Glutamatergic neuron (in vitro differentiated cells): ENCODE measurements at places on chromosomes 7 and 10. TPM values are rescaled to one million over a fixed set of nuclear protein-coding genes. Genes with fewer than 3 reads are reported as not detected.

DNA sequence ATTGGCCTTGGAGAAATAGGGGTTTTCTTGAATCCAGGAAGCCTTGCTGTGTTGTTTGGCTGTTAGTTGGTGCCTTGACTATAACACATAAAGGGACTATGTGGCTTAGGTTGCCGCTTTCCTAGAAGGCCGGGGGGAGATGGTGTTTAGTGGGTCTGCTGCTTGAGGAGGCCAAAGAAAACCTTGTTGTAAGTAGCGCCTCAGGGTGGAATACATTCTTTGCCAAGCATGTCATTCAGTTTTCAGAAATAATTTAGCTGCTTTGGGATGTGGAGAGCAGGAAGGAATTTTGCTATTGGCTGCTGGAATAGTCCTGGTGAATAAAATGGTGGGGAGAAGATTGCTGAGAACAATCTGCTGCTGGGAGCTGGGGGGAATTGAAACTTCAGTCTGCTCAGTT, 132.9 kb upstream of the WNT16 start:
- H3K4me1 ChIP-seq, result no peaks in the 10 kb centered on the region
- H3K27ac ChIP-seq, result no peak overlapping the region
- no peaks in the 10 kb centered on the region for H3K36me3 ChIP-seq

DNA sequence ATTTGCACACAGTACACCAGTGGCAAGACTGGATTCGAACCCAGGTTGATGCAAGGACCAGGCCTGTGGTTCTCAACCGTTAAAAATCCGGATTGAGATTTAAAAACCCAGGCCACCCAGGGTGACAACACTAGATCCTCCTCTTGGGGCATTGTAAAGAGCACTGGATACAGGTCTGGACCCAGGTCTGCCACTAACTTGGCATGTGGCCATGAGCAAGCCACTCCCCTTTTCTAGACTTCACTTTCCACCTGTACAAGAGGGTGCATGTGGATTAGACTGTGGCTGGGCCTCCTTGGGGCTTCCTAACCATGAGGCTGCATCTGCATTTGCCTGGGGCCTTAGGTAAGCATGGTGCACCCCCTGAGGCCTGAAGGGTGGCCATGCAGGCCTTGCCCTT, 21.7 kb upstream of the SLC29A3 start:
- peaks cover 18% of the 10 kb centered on the region for H3K27me3 ChIP-seq
- peaks cover 5% of the 10 kb centered on the region for H3K36me3 ChIP-seq
- H3K4me3 ChIP-seq, result no peak overlapping the region
- no peak for DNase-seq
- H3K4me1 ChIP-seq, result peaks cover 24% of the 10 kb centered on the region

- no peak overlapping the region for H3K27ac ChIP-seq
Measured at GRCh38 chr7:38565289-38565688, 65.9 kb downstream of the AMPH start.

DNA sequence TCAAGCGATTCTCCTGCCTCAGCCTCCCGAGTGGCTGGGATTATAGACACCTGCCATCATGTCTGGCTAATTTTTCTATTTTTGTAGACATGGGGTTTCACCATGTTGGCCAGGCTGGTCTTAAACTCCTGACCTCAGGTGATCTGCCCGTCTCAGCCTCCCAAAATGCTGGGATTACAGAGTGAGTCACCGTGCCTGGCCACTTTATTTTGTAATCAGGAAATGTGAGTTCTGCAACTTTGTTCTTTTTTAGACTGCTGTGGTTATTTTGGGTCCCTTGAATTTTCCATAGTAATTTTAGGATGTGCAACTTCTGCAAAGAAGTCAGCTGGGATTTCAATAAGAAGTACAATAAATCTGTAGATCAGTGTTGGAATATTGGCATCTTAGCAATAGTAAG, 96.8 kb downstream of the CYTH3 start:
- H3K27ac ChIP-seq, result no peak overlapping the region
- DNase-seq, result no peak
- H3K36me3 ChIP-seq, result no peaks in the 10 kb centered on the region

DNA sequence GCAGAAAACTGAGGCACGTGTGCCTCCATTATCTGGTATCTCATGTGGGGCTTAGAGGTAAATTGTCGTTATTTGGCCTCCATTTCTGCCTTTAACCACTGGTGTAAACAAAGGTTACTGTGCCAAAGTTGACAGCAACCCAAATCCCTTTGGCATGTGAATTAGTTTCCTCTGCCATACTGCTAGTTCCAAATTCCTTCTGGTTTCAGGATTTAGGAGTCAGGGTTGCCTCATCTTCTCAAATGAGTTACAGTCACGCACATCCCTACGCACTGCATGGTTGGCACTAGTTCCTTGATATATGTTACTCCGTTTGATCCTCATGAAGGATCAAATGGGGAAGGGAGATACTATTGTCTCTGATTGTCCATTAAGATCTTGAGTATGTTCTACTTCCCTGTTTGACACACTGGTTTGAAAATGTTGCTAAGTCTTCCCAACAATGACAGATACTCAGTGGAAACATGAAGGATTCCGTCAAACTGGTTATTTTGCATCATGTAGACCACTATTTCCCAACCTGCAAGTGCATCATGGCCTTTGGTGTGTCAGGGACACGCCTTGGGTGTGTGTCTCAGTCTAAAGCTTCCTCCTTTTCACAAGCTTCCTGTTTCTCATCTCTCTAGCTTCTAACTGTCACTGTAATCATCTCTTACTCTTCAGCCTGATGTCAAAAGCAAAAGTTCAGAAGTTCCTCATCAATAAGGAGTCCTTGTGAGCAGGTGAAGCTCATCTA, at the start of gene LIPN:
Gene LIPN (plus strand): TSS at position 655 of the 736 bp plus-strand sequence. CDS start 1,386 bp downstream, outside the sequence.
- no peak for DNase-seq
- H3K36me3 ChIP-seq, result no peaks in the 10 kb centered on the region
- no peaks in the 10 kb centered on the region for H3K27me3 ChIP-seq
- H3K27ac ChIP-seq, result no peak within 1 kb of the TSS
- H3K4me3 ChIP-seq, result no peak within 1 kb of the TSS
- H3K4me1 ChIP-seq, result no peaks in the 10 kb centered on the region

DNA sequence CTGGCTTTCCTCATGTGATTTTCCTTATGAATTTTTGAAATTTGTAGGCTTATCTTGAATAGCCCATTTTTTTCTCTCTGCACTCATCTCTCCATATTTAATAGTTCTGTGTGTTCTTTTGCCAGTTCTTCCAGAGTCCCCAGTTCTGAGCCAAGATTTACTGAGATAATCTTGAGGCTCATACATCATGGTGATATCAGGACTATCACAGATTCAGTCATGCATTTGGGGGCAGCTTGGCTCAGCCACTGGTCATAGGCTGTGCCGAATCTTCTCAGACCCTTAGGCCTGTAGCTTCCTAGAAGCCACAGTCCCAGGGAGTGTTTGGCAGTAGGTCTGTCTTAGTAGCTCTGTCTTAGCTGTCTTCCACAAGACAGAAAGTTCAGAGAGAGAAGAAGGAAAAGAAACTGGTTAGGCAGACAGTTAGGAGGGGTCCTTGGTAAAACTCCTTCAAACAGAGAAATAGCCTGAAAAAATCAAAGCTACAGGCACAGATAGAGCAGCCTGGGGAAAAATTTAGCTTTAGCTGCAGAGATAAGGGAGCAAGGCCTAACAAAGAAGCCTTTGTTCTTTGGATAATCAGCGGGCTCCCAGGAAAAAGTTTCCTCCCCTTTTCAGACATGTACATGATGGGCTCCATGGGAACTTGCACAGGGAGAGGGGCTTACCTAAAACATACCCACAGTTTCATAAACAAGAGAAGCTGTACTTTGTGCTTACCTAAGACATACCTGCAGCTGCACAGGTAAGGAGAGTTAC, 29.1 kb downstream of the FAS start:
- H3K36me3 ChIP-seq, result peaks cover 11% of the 10 kb centered on the region
- DNase-seq, result no peak
- H3K4me3 ChIP-seq, result no peak overlapping the region
- no peaks in the 10 kb centered on the region for H3K4me1 ChIP-seq

GRCh38 chr10:112287844-112288243, 4.6 kb downstream of the TECTB start:
- H3K27me3 ChIP-seq, result peaks cover 4% of the 10 kb centered on the region
- H3K4me3 ChIP-seq, result no peak overlapping the region
- peak overlapping the region; percentile 53 for H3K27ac ChIP-seq
- H3K36me3 ChIP-seq, result peaks cover 4% of the 10 kb centered on the region
- H3K4me1 ChIP-seq, result peaks cover 16% of the 10 kb centered on the region

- no peaks in the 10 kb centered on the region for H3K36me3 ChIP-seq
- peak overlapping the region; percentile 52 for H3K27ac ChIP-seq
- no peak overlapping the region for H3K4me3 ChIP-seq
- H3K27me3 ChIP-seq, result no peaks in the 10 kb centered on the region
- H3K4me1 ChIP-seq, result peaks cover 49% of the 10 kb centered on the region
- DNase-seq, result no peak
Measured at GRCh38 chr7:69878591-69878990, 280.3 kb downstream of the AUTS2 start.

- H3K27ac ChIP-seq, result no peak overlapping the region
- H3K36me3 ChIP-seq, result peaks cover 9% of the 10 kb centered on the region
- no peak for DNase-seq
- H3K4me1 ChIP-seq, result no peaks in the 10 kb centered on the region
Measured at GRCh38 chr10:91700273-91700672, 67.4 kb upstream of the PPP1R3C start.

- peaks cover 6% of the 10 kb centered on the region for H3K4me1 ChIP-seq
- no peak for DNase-seq
- H3K4me3 ChIP-seq, result no peak overlapping the region
- H3K36me3 ChIP-seq, result peaks cover 5% of the 10 kb centered on the region
- no peaks in the 10 kb centered on the region for H3K27me3 ChIP-seq
Measured at GRCh38 chr7:45057878-45058277, 30.9 kb downstream of the NACAD start.

DNA sequence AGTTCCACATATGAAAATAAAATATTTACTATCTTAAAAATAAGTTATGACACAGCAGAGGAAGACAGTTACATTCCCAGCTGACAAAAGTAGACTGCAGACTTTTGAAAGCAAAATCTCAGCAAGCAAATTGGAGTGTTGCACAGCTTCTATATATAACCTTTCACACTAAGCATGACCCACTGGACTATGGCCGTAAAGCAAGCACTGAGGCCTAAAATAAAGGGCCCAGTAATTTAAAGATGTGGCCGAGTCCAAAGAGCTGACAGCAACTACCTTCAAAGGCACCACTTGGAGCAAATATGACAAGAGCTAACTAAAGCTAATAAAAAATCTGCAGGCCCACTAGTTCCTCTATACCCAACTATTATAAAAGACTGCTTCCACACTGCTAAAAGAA, 6.5 kb downstream of the GDI2 start:
- no peak overlapping the region for H3K27ac ChIP-seq
- H3K36me3 ChIP-seq, result no peaks in the 10 kb centered on the region
- peaks cover 1% of the 10 kb centered on the region for H3K27me3 ChIP-seq
- H3K4me1 ChIP-seq, result peaks cover 22% of the 10 kb centered on the region

GRCh38 chr10:111246814-111247452, 170.1 kb downstream of the ADRA2A start:
- H3K4me1 ChIP-seq, result peaks cover 2% of the 10 kb centered on the region
- no peaks in the 10 kb centered on the region for H3K27me3 ChIP-seq
- no peak for DNase-seq
- H3K36me3 ChIP-seq, result no peaks in the 10 kb centered on the region
- no peak overlapping the region for H3K4me3 ChIP-seq

The SRI gene
- 179 TPM for total RNA-seq

- peaks cover 3% of the 10 kb centered on the region for H3K27me3 ChIP-seq
- no peak for DNase-seq
- H3K4me1 ChIP-seq, result peaks cover 3% of the 10 kb centered on the region
Measured at GRCh38 chr10:110399106-110399964, 94.6 kb upstream of the SMNDC1 start.

- no peak for DNase-seq
- no peak overlapping the region for H3K4me3 ChIP-seq
- H3K4me1 ChIP-seq, result no peaks in the 10 kb centered on the region
- H3K27ac ChIP-seq, result no peak overlapping the region
- no peaks in the 10 kb centered on the region for H3K27me3 ChIP-seq
- no peaks in the 10 kb centered on the region for H3K36me3 ChIP-seq
Measured at GRCh38 chr7:7122701-7123281, 59.6 kb upstream of the C1GALT1 start.

The HHEX gene
- not detected for total RNA-seq

The DNAJC12 gene
- 54.7 TPM for total RNA-seq

The TRDMT1 gene
- 8.9 TPM for total RNA-seq
